ENCODE measurements at places on chromosomes 6 and 20.

DNA sequence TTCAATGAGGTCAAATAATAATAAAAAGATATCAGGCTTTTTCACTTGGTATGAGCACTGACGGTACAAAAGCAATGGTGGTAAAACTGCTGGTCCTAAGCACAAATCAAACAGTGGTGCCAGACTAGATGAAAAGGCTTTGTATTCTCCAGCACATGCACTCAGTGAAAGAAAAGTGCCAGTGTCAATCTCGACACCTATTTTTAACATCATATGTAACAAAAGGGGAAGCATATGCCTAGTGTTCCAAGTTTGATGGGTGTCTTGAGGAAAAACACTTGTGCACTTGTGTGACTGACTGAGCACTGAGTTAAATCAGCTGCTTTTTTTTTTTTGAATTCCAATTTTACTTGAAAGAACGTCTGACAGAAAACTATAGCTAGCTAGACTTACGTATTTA is 27.3 kb downstream of the MED23 start:
- no peak for DNase-seq

- no peak for DNase-seq
Measured at GRCh38 chr20:48740292-48740649, 87.5 kb downstream of the PREX1 start.

DNA sequence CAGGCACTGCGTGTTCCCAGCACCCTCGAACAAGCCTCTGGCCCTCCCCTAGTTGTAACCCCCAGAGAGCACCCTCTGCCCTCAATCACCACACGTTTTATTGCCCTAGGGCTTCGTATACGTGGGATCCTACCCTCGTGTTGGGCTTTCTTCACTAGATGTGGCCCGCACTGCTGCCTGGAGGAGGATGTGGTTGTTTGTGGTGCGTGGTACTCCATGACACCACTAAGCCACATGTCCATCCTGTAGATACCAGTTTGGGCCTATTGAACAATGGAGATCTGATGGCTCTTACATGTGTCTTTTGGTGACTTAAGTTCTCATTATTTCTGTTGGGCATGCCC is 17.0 kb downstream of the SLC2A4RG start:
- no peak for DNase-seq

DNA sequence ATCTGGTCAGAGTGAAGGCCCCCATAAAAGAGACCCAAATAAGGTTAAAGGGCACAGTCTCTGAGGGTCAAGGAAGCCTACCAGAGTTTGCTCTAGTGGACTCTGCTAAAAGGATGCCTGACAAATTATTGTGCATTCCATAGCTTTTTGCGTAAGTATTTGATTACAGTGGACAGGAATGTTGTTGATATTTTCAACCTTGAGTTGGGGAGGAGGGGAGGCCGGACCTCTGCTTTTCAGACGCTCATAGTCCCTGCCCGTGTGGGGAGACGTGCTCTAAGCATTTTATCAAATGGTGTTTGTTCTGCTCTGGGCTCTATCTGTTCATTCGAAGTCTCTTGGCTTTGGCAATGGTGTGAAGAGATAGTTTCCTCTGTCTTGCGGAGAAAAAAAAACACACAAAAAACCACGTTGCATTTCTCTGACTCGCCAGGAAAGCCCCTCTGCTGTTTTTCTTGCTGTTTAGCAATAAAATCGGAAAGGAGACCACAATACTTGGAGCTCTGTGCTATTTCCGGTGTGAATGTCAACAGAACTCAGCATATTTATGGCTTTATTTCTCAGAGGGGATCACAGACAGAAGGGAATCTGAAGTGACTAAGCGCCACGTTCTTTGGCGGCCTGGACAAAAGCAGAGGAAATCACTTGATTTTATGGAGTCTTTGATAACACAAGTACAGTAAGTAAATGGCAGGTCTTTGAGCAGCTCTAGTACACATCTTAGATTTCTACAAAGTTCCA is 159.8 kb downstream of the ZFP64 start:
- DNase-seq: no peak

- DNase-seq: no peak
Measured at GRCh38 chr20:5833309-5833941, 83.2 kb downstream of the SHLD1 start.

DNA sequence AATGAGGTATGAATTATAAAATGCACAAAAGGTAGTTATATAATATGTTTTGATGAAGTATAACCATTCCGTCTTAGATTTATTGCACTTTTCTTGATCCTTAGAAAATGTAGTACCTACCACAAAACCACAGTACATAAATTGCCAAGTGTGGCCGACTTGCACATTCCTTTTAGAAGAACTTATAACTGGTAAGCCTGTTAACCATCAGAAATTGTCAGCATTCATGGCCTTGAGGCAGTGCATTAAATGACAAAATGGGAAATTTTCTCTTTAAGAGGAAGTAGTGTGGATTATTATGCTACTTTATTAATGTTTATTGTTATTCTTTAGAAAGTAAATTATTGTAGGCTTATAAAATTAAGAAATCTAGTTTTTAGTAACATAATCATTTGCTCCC is 29.6 kb downstream of the TAB2 start:
- DNase-seq: no peak

- no peak for DNase-seq
Measured at GRCh38 chr6:90212274-90212673, 84.4 kb downstream of the BACH2 start.

DNA sequence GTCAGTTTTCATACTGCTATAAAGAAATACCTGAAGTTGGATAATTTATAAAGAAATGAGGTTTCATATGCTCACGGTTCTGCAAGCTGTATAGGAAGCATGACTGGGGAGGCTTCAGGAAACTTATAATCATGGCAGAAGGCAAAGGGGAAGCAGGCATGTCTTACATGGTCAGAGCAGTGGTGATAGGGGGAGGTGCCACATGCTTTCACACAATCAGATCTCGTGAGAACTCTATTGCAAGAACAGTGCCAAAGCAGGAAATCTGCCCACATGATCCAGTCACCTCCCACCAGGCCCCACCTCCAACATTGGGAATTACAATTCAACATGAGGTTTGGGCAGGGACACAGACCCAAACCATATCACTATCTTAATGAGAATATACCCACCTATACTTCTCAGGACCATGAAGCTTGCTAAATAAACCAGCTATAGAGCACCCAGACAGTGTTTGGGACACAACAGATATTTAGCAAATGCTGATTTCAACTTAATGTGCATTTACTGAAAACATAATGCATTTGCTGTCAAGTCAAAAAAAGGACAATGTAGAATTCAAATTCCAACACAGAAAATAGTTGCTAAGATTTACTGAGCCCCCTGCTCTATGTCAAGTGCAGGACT is 63.8 kb downstream of the TNFRSF21 start:
- no peak for DNase-seq

GRCh38 chr6:34053721-34054120 is 92.2 kb downstream of the GRM4 start:
- DNase-seq: no peak

GRCh38 chr6:117304446-117304845 is 39.1 kb downstream of the VGLL2 start:
- no peak for DNase-seq

GRCh38 chr20:46111028-46111835 is 6.9 kb upstream of the CD40 start:
- peak; percentile 60 for DNase-seq

GRCh38 chr6:161256407-161256806 is 17.5 kb downstream of the AGPAT4 start:
- DNase-seq: no peak

DNA sequence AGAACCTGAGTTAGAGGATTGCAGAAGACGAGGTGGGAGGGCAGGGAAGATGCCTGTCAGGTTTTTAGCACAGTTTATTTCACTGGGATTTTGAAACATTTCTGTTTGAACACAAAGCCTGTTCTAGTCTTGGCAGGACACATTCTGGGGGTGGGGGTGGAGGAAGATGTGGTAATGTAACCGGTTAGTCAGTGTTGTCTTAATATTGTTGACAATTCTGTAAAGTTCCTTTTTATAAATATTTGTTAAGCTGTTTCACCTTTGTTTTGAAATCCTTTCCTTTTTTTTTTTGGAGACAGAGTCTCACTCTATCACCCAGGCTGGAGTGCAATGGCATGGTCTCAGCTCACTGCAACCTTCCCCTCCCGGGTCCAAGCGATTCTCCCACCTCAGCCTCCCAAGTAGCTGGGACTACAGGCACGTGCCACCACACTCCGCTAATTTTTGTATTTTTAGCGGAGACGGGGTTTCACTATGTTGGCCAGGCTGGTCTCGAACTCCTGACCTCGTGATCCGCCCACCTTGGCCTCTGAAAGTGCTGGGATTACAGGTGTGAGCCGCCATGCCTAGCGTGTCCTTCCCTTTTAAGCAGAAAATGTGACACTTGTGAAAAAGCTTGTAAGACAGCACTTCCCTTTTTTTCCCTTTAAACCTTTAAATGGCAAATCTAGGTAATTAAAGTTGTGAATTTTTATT is 20.2 kb downstream of the SLC9A8 start:
- no peak for DNase-seq

DNA sequence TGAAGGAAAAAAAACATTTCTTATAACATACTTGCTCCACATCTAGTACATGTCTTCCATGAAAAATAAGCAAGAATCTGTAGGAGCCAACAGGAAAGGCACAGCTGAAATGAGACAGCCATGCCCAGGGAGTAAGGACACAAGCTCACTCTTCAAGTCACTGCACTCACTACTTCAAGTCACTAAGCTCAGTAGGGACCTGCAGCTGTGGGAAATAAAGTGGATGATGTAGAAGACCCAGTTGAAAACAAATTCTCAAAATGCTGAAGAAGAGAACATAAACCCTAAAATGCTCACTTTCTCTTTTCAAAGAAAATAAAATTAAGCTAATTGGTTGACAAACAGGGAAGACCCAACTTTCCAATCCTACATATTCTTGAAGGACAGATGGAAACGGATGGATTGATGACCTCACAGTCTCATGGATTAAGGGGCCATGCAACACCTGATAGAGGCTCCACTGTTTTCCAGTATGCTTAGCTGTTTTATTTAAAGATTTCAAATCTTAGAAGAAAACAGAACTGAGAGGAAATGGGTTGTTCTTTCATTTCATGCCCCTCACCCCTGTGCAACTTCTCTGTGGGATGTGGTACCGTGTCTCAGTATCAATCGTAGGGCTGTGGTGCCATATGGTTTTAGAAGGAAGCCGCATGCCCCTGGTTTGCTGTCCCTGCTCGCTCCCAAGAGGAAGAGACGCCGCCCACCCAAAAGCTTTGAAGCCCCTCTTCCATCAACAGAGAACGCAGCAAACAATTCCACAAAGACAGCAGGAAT is 133.3 kb downstream of the WDR27 start:
- DNase-seq: no peak

DNA sequence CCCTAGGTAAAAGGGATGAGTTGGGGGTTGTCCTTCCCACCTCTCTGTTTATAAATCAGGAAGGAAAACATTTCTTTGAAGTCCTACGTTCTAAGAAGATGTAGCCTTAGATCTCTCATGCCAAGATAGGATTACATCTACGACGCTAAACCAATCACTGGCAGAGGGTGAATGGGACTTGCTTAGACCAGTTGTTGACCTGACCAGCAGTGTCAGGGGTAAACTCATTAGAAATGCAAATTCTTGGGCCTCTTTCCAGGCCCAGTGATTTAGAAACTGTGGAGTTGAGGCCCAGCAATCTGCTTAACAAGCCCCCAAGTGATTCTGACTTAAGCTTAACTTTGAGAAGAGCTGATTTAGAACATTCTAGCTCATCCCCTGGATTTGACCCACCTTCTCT is 147.1 kb upstream of the THEMIS start:
- DNase-seq: no peak

GRCh38 chr6:27761391-27761790 is 150.8 kb downstream of the OR2B2 start:
- no peak for DNase-seq

DNA sequence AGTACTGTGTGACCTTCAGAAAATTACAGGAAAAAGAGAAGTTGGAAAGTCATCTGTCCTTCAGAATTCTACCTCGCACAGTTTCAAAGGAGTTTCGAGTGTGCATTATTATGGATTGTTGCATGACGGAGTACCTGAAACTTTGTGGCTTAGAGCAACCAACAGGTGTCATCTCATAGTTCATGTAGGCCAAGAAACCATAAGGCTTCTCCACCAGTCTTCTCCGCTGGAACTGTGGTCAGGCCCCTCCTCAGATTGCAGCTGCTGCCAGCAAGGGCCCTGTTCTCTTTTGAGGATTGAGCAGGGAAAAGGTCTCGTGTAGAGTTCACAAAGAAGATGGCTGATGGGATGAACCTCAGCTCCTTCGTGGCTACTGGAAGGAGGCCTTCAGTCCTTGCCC is 151.2 kb upstream of the THBS2 start:
- DNase-seq: no peak

- peak; percentile 78 for DNase-seq
Measured at GRCh38 chr6:32191696-32192607, 491 bp downstream of the GPSM3 start.

- no peak for DNase-seq
Measured at GRCh38 chr6:81476881-81477280, 275.6 kb downstream of the TENT5A start.

GRCh38 chr6:4814212-4814611 is 38.0 kb downstream of the CDYL start:
- no peak for DNase-seq

DNA sequence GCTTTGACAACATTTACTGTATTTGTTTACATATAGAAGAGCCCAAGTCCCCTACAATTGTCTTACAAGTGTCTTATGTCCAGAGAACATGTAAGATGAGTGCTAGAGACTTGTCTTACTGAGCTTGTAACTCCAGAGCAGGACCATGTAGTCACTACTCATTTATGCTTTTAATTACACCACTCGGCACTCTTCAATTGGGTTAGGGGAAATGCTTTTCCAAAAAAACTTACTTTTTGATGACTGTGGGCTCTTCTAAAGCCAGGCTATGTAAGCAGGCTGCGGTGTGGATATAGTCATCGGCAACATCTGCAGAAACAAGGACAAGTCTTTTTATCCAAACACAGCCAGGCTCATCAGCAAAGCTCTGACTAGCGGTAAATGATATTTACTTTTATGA is 18.7 kb downstream of the SNX5 start:
- DNase-seq: no peak

DNA sequence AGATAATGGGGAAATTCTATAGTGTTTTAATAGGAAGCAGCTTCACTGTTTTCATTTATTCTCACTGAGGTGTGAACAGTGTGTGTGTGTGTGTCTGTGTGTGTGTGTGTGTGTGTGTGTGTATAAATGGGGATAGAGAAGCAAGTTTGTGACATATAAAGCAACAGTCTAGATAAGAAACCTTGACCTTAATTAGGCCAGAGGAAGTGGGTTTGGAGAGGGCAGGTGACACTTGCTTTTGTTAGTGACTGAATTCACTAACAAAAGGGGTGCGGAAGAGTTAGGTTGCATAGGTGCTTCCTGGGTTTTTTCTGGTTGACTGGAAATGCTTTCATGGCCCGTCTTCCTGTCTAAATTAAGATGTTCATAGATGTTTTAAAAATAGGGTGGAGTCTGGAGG is 515.7 kb upstream of the FLRT3 start:
- no peak for DNase-seq
